ENCODE measurements at places on chromosomes 11 and 22. TPM values are rescaled to one million over a fixed set of nuclear protein-coding genes. Genes with fewer than 3 reads are reported as not detected.

Gene TP53I11
- 44.7 TPM for total RNA-seq

Gene NFAM1
- not detected for total RNA-seq

Gene C11orf97
- not detected for total RNA-seq

Gene VWA5A
- 0.31 TPM for total RNA-seq

Gene B3GAT3
- 50.6 TPM for total RNA-seq

Gene CHST1
- 2.3 TPM for total RNA-seq

Gene GLYATL2
- not detected for total RNA-seq

Gene ARHGEF17
- total RNA-seq = 13.3 TPM

Gene ST14
- 0.30 TPM for total RNA-seq

Gene MS4A2
- total RNA-seq = not detected

Gene PLEKHB1
- 0.42 TPM for total RNA-seq

Gene KRTAP5-10
- not detected for total RNA-seq

Gene DAGLA
- 8.2 TPM for total RNA-seq

Gene GGA1
- total RNA-seq = 22.4 TPM

Gene LMO2
- total RNA-seq = 1.1 TPM

Gene FXYD2
- total RNA-seq = 21.9 TPM

Gene MMP11
- total RNA-seq = 0.36 TPM

Gene PHOX2A
- not detected for total RNA-seq

Gene MS4A10
- not detected for total RNA-seq

Gene OR2AG1
- not detected for total RNA-seq

Gene GUCY1A2
- total RNA-seq = 0.02 TPM

Gene RAB38
- total RNA-seq = 0.81 TPM

Gene ZBTB16
- 0.23 TPM for total RNA-seq

Data from A549 treated with GW870086 at 1 μM for 4 hours (cell line).